ENCODE measurements at places on chromosomes 1 and 21.

GRCh38 chr1:111624382-111624781, 4.8 kb downstream of the RAP1A start:
- no peak for DNase-seq

- no peak for DNase-seq
Measured at GRCh38 chr1:217134857-217135568, 411.8 kb upstream of the ESRRG start.

DNA sequence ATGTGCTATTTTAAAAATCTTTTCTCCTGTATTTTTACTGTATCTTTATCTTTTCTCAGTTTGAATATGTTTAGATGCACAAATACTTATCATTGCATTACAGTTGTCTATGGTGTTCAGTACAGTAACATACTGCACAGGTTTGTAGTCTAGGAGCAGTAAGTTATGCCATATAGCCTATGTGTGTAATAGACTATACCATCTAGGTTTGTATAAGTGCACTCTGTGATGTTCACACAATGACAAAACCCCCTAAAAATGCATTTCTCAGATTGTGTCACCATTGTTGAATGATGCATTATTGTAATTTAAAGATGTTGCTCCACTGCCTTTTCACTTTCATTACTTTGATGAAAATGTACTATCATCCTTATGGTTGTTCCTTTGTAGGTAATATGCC, 64.9 kb upstream of the PRRX1 start:
- DNase-seq, result no peak

GRCh38 chr1:212438831-212439237, 6.1 kb downstream of the NENF start:
- DNase-seq, result no peak

DNA sequence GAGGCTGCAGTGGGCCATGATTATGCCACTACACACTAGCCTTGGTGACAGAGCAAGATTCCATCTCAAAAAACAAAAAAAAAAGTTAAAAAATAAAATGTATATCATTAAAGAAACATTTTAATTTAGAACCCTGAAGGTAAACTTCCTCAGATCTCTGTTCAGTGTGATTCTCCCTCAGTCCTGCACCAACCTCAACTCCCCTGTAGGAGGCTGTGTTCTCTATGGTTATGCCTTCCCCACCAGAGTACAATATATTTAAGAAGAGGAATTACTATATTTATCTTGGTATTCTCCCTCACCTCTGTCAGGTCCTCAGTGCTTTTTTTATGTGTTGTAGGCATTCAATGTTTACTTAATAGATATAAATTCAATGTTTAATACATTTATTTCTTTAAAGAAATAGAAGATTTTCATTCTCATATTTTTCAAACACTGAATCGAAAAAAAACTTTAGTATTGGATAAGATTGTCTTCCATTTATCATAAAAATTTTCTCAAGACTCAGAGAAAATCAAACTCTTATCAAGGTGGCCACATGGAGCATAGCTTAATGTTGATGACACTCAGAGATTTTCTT, 4.8 kb upstream of the LRRC8B start:
- DNase-seq, result no peak

DNA sequence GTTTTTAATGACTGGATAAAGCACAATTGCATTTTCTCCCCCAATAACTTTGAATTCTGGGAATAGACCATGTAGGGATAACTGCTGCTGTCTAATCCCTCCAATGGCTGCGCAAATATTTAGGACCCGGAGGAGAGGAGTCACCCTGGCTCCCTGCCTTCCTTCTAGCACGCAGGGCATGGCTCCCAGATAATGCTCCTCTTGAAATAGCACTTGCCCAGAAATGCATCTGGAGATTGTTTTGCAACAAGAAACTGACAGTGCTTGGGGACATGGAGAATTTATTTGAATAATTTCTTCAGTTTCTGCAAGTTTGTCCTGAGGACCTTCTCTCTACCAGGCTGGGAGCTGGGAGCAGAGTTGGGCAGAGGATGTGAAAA, 83.5 kb downstream of the MAN1C1 start:
- DNase-seq, result no peak

GRCh38 chr1:6329851-6330250, 63.7 kb downstream of the ACOT7 start:
- no peak for DNase-seq

DNA sequence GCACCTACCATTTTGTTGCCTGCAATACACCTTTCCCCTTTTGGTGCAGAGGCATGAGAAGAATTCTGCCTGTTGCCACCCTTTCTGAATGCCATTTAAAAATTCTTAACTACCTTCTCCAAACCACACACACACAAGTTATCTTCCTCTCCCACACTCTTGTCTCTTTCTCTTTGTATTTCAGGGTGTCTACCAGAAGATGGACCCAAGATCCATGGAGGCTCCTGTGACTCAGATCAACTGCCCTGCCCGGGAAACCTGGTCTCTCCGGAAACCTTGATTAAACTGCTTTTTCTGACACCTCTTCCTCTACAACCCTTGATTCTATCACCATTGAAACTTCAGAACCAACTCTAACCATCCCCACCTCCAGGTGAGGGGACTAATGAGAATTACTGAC, 2.4 kb upstream of the TARS2 start:
- no peak for DNase-seq

- peak; percentile 41 for DNase-seq
Measured at GRCh38 chr1:85307987-85308832, 31.8 kb upstream of the BCL10 start.

DNA sequence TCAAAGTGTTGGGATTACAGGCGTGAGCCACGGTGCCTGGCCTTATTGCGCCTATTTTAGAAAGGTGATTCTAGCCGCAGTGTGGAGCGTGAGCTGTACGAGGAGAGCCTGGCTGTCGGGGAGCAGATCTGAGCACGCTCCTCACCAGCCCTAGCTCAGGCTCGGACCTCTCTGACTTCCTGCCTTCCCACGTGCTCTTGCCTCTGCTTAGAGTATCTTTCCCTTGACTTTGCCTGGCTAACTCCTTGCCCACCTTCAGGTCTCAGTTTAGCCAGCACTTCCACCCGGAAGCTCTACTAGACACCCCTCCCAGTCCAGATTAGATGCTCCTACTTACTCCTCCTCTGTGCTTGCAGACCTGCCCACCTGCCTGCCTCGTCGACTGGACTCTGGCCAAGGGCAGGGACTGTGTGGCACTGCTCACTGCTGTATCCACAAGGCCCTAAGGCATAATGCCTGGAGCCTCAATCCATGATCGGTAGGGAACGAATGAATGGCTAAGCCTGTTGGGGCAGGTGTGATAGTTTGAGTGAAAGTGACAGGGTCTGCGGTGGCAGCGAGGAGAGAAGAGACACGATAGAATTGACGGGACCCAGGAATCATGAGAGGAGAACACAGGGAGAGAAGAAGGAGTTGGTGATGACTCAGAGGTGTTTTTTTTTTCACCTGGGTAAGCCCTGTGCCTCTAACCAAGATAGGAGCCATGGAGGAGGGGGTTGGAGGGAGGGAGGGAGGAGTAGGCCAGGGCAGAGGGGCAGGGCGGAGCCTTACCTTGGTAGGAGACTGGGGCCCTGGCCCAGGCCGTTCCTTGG, 28.1 kb upstream of the WASF2 start:
- no peak for DNase-seq

- no peak for DNase-seq
Measured at GRCh38 chr1:54142146-54142900, 10.5 kb downstream of the CDCP2 start.

- no peak for DNase-seq
Measured at GRCh38 chr1:226473325-226473724, 65.4 kb upstream of the PARP1 start.

GRCh38 chr21:44778094-44778493, 23.5 kb downstream of the UBE2G2 start:
- DNase-seq, result no peak

DNA sequence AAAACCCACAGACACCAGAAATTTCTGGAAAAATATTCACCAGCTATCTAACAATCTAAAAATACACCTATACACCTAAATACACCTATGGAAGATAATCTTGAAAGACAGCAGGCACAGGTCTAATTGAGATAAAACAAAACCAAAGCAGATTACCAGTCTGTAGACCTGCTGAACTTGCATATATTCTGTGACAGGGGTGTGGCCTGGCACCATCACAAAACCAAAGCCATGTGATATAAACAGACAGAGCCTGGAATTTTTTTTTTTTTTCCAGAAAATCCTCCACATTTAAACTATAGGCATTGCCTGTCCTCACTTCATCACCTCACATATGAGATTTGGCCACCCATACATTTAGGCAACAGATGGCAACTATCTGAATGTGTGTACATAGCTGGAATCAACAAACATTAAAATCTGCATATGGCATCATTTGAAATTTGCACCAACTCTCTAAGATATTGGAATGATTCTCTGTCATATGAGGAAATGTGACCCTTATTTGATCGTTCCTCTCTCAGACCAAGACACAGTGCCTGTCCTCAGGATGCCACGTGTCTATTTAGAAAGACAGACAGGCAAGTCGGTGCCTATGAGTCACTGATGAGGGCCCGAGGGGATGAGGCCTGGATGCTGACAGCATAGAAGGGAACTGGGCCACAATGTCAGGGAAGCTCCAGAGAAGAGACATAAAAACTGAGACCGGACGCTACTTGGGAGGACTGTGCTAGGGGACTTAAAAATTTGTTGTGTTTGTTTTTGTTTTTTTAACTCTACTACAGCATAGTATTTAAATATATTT, 32.6 kb downstream of the NMNAT2 start:
- DNase-seq, result no peak

DNA sequence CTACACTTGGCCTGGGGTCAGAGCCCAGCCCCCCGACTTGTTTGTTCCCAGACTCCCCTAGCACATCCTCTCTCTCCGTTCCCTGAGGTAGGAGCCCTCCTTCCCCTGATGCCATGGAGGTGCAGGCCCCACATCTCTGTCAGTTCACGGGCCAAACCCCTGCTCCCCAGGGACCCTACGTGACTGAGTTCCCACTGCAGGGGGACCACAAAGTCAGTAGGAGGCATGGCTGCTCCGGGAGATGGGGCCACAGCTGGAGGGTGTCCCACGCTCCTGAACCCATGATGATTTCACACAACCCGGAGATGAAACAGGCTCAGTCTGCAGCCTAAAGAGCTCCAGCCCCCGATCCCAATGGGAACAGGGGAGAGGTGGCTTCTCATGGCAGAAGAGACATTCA, 272.2 kb downstream of the NPHP4 start:
- DNase-seq, result no peak

- no peak for DNase-seq
Measured at GRCh38 chr21:20377250-20377649, 621.0 kb upstream of the NCAM2 start.

DNA sequence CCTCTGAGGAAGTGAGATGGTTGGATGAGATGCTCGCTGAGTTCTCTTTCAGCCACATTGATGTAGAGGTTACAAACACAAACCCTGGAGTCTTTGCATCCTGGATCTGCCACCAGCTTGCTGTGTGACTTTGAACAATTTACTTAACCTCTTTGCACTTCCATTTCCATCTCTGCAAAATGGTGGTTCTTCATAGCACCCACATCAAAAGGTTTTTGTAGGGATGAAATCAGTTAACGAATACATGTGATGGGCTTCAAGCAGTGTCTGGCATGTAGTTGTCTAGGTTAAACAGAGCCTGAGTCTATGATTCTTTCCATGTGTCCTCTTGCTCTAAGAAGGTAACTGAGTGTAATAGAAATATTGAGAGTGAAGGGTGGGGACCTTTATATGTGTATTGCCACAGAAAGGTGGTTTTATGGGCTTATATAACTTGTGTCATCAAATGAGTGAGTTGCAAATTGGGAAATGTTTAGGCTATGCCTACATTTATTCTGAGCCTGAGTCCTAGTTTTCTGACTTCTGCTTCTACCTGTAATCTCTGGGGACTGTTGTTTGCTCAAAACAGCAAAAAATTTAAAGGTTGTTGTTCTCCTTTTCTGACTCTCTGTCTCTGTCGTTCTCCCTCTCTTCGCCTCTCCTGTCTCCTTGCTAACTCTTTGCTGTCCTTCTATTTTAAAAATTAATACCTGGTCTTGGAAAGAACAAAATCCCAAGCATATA, 27.3 kb upstream of the LRRN2 start:
- DNase-seq, result no peak

DNA sequence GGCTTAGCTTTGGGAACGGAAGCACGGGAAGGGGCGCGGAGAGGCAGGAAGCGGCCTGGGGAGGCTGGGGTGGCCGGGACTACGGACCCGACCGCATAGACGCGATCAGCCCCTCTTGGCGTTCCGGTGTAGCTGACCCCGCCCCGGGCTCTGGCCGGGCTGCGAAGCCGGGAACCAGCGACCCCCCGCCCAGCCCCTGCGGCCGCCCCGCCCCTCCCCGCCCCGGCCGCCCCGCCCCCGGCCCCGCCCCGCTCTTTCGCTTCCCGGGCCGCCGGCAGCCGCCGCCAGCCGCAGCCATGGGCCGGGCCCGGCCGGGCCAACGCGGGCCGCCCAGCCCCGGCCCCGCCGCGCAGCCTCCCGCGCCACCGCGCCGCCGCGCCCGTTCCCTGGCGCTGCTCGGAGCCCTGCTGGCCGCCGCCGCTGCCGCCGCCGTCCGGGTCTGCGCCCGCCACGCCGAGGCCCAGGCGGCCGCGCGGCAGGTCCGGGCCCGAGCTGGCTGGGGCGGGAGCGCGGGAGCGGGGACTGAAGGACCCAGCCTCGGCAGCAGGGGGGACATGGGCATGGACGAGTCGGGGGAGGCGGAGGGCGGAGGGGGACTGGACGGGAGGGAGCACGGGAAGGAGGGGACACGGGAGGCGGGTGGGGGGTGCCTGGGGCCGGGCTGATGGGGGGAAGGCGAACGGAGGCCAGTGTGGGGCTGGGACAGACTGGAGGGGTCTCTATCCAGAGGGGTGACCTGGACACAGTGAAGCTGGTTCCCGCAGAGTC, at the start of gene SELENON:
Gene SELENON (plus strand): TSS at position 259 of the 768 bp plus-strand sequence. CDS start 38 bp downstream, at position 297.
- no peak for DNase-seq

GRCh38 chr1:27941671-27942540, 7.1 kb downstream of the SMPDL3B start:
- no peak for DNase-seq

DNA sequence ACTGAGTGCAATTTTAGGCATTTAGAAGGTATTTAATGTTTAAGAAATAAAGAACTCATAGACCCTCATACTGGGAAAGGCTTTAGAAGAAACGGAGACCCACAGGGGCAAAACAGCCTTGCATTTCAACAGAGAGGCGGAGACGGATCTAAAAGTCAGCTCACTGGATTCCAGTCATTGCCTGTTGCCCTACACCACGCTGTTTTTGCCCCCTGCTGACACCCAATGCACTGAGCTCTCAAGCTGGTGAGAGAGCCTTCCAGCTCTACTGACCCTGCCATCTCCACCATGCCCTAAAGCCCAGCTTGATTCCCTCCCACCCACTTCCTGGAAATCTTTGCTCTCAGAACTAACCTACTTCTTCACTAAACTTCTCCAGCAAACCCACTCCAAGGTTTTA, 7.2 kb upstream of the TRAF3IP3 start:
- DNase-seq, result no peak

- no peak for DNase-seq
Measured at GRCh38 chr1:54230507-54231339, 30.8 kb downstream of the MRPL37 start.

- DNase-seq, result no peak
Measured at GRCh38 chr1:16029288-16029687, 7.5 kb downstream of the CLCNKA start.

GRCh38 chr1:14019461-14019860, 319.5 kb downstream of the PRDM2 start:
- no peak for DNase-seq

GRCh38 chr1:26409191-26409807, 1.3 kb upstream of the LIN28A start:
- no peak for DNase-seq

Data from stimulated activated CD8-positive, alpha-beta memory T cell treated with anti-CD3 and anti-CD28 coated beads, Interleukin-15, amount 100 ng/mL, for 1 hour (primary cell).